SK-N-SH (cell line): ENCODE measurements at places on chromosomes 12 and 14. TPM values are rescaled to one million over a fixed set of nuclear protein-coding genes. Genes with fewer than 3 reads are reported as not detected.
A peak's percentile ranks its signal among the peaks of the same experiment; 100 is the strongest.

Gene MAGOHB
- 13.5 and 15.7 TPM in 2 replicates for polyA plus RNA-seq

GRCh38 chr14:24139272-24139934 lies 2.0 kb downstream of the EMC9 start:
- no peak for DNase-seq

DNA sequence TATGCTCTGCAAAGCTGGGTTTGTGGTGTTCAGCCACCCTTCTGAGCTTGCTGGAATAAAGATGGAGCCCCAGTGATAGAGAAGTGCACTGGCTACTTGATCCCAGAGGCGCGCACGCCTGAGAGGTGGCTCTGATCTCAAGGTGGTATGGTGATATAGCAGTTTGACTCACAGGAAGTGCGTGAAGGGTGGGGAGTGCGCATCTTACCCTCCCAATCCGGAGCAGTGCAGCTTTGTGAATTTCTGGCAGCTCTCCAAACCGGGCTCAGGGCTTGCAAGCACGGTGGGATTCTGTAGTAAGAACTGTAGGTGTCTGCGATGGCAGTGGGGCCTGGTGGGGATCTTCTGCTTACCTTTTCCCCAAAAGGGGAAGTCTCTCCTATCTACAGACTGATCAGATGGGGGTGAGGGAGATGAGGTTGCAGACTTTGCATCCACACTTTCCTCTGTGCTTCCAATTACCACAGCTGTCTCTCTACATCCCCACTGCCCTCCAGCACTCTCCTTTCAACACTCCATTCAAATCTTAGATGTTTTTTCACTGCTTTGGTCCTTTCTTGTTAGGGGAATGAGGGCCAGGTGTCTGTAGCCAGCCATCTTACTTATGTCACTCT lies 197.4 kb upstream of the SLC38A2 start:
- DNase-seq, result no peak

DNA sequence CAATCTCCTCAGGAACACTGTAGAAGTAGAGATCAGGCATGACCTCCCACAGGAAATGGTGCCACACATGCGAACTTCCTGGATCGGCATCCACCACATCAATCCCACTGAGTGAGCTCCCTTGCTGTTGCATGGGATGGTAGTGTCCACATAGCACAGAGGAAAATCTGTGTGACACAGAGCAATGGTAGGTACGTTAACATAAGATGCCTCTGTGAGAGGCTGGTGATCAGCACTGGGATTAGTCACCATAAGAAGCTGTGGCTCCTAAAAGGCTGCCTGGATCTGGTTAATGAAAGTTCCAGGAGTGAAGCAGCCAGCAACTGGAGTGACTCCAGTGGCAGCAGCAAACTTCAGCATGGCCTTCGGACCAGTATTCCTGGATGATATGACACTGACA lies 21.8 kb downstream of the WDHD1 start:
- no peak for DNase-seq

- DNase-seq, result no peak
These were observed 29.7 kb upstream of the RAB21 start for GRCh38 chr12:71725011-71725410.

Gene RAP1B
- polyA plus RNA-seq, result 128 and 140 TPM in 2 replicates

Gene DAO
- polyA plus RNA-seq, result not detected in 2 replicates

DNA sequence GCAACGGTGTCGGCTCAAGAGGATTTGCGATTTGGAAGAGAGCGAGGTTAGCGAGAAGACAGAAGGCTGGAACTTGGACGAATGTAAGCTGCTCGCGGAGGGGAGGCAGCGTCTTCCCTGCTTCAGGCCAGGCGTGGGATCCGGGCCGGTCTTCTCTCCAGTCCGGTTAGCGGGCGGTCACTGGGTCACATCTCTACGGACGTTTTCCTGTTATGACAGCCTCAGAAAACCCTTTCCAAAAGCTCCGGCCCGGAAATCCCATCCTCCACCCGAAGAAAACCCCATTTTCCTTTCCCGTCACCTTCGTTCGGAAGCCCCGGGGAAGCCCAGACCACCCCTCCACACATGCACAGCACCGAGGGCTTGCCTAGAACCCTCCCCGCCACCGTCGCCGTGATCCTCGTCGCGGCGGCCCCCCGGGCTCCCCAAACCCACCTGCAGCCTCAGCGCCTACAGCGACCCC lies 268 bp downstream of the NDUFB1 start:
- DNase-seq, result no peak

DNA sequence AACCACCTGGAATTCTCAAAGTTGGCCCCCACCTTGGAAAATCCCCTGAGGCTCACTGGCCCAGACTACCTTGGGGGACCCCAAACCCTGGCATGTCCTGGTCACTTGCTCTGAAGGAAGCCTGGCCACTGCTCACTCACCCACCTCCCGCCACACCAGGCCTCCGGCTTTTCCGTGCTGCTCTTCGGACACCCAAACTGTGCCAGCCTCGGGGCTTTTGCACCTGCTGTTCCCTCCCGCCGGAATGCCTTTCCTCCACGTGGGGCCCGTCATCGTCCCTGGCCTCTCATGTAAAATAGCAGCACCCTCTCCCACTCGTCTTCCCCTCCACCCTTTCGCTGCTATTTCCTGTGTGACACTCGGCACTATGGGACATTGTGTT lies 87.2 kb upstream of the NCOR2 start:
- DNase-seq, result no peak

DNA sequence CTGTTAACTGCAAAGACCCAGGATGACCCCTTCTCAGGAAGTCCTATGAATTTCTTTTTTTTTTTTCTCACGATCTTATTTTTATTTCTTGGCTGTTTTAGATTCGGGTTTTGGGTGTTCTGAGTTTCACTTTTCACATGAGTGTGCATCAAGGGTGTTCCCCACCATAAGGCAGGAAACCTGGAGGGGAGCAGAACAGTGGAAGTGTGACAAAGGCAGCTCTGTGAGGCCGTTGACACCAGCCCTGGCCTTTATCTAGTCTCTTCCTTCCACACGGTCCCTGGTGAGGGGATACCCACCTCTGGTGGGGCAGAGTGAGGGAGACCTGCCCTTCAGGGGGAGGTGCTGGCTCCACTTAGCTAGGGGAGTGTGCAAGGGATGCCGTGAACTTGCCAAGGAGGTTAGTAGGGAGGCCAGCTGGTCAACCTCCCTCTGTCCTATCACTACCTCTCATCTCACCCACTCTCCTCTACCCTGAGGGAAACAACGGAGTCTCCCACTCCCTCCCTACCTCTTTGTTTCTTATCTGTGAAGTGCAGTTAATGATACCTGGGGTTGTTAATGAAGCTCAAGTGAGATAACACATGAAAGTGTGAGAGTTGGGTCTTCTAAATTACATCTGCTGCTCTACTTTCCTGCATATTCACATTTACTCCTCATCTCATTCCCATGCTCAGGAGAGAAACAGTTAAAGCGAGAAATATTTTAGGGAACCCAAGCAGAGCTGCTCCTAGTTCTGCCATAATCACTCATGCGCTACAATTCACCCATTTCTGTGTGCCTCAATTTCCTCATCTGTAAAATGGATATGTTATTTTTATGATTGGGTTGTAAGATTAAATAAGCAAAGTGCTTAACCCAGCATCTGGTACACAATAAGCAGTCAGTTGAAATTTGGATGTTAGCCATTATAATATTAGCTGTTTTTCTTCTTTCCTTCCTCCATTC lies 4.4 kb upstream of the GALNT6 start:
- DNase-seq, result peak; percentile 52

GRCh38 chr14:32298346-32298745 lies 30.8 kb upstream of the AKAP6 start:
- DNase-seq, result no peak

- DNase-seq, result no peak
These were observed 26.2 kb upstream of the PPM1A start for GRCh38 chr14:60222820-60223219.

DNA sequence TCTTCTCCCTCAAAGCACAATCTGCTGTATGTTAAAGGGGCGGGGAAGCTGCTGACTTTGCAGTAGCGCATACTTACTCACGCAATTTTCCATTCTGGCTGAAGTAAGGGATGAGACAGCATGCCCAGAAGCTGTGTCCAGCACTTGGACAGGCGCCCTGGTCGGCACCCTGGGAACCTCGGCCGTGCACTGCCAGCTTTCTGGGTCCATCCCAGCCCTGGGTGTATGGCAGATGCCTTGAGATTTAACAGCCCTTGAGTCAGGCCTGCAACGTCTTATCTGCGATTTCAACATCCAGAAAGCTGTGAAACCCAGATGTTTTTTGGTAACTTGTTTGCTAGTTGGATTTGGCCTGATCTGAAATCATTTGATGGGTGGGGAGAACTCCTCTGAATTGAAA lies 16.1 kb downstream of the EML1 start:
- peak; percentile 77 for DNase-seq

Gene PPFIA2
- 0.47 TPM in 1 of 2 replicates, not detected in the other for polyA plus RNA-seq

- DNase-seq, result no peak
These were observed 40.5 kb upstream of the PTGR2 start for GRCh38 chr14:73811164-73811503.

DNA sequence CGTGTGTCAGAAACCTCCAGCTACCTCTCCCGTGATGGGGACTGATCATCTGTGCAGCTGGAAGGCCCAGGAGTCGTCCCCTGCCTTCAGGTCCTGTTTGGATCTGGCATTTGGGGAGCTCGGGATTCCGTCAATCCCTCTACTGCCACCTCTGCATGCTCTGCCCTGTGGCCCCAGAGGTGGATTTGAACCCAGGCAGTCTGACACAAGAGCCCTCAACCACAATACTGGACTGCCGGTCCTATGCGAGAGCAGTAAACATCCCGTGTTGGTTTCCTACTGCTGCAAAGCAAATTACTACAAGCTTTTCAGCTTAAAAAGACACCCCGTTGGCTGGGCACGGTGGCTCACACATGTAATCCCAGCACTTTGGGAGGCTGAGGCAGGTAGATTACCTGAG lies 121.9 kb upstream of the FKBP4 start:
- DNase-seq, result no peak

DNA sequence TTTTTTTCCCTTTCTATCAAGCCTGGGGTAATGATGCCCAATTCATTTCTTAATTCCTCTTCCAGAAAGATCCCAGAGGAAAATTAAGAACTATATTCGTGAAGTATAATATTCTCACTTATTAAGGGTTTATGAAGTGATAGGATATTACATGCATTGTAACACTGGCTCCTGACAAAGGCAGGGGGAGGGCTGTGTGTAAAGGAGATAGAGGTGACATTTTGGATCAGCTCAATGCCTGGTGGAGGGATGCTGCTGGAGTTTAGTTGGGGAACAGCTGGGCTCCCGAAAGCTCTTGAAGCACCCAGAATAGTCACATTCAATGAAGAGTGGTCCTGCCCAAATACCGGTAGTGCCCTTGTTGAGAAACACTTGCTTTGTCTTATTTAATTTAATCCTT lies 774 bp downstream of the SERPINA11 start:
- DNase-seq, result no peak

DNA sequence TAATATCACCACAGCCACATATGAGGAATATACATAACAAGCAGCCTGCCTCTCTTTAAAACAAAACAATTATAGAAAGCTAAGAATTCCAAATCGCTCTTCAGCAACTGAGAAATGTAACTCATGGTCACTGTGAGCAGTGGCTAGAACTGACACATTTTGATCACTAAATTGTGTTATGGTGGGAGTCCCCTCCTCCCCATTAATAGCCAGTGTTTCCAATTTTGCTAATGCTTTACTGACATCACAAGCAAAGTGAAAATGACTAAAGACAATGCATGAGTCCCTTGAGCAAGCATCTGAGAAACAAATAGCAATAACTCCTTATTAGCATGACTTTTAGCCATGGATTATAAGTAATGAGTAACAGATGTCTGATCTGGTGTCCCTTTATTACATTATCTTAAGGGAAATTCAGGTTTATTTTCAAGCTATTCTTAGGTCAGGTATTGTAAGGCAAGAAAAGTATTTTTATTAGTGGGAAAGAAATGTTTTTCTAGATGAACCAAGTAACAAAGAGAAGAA lies 148.3 kb downstream of the KCNH5 start:
- DNase-seq, result peak; percentile 46

Gene AICDA
- not detected in 2 replicates for polyA plus RNA-seq

Gene KCNC2
- not detected in 2 replicates for polyA plus RNA-seq

DNA sequence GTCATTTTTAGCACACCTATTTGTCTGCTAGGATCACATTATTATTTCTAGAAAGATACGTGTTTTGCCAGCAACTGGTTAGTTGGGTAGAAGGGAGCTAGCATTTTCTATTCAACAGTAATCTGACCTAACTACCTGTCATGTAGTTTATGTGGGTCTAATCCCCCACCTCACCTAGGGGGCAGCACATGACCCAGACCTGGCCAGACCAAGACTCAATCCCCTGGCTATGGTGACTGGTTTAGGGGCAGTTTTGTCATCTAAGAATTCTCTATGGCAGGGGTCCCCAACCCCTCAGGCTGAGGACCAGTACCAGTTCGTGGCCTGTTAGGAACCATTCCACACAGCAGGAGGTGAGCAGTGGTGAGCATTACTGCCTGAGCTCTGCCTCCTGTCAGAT lies 29.5 kb upstream of the EVL start:
- DNase-seq, result no peak
